ENCODE measurements at places on chromosomes 11 and 22. TPM values are rescaled to one million over a fixed set of nuclear protein-coding genes. Genes with fewer than 3 reads are reported as not detected.

The OR56A1 gene
- total RNA-seq, result 0.05 TPM

DNA sequence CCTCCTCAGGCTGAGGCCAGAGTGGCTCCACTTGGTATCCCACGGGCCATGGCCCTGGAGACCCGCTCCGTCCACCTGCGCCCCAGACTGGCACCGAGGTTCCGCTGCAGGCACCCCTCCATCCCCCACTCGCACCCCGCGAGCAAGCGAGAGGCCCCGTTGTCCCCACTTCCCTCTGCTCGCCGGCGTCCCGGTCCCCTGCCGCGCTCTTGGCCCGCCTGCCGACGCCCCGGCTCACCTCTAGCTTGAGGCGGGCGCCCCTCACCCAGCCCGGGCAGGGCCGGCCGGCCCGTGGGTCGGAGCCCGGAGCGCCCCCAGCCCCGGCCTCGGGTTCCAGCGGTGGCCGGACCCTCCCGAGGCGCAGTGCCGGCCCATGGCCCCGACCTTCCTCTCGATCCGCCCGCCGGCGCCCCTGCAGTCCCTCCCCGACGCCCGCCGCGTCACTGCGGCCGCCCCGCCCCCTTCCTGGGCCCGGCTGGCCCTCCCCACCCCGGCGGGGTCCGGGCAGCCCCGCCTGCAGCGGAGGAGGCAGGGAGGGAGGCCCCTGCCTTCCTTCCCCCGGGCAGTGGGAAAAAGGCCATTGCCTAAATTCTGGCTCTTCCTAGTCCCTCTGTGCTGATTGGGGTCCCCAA lies at the start of gene PITPNM1:
PITPNM1 (minus strand) TSS at position 414 of the 632 bp plus-strand sequence. CDS start 1,183 bp downstream, outside the sequence.
- DNase-seq, result peak; percentile 86

DNA sequence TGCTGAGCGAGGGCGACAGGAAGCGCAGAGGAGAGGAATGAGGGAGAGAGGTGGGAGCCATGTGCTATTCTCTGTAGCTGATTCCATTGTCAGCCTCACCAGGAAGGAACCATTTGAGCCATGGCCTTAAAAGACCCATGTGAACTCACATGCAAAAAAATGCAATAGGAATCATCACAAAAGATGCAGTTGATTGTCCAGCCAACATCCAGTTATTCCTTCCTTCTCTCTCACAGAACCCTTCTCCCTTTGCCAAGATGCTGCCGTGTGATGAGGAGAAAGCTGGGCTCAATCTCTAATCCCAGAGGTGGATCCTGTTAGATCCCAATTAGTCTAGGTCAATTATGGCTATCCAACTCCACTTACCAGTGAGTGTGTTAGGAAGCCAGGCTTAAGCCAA lies 58.2 kb upstream of the RRAS2 start:
- no peak for DNase-seq

DNA sequence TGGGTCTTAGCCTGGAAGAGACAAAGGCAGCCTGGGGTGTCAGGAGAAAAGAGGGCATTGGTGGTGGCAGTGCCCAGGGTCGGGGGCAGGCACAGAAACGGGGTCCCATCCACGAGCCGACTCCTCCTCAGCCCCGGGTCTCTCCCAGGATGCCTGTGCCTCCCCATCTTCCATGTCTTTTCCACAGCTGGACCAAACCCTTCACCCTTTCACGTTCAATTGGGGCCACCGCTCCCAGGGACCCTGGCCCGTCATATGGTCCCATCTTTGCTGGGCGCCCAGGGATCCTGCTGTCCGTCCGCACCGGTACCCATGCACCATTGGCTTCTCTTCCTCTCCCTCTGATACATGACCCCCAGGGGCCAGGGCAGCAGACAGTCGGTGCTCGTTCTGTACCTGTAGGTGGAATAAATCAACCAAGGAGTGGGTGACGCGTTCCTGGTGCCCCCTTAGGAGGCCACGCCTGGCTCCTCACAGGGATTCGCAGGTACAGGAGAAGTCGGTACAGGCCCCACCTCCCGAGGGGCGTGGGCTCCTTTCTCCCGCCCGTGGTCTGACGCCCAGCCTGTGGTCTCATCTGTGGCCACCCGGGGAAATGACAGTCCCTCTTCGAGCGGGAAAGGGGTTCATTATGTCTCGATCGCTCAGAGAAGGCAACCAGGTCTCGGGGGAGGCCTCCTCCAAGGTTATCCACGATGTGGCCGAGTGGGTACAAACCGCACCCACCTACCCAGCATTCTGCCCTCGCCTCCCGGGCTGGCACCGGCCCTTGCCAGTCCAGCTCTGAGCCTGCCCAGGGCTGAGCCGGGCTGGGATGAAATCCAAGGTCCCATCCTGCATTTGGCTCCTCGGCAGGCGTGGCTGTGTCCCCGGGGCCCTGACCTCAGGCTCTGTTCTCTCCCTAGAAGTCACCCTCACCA lies 1493.6 kb downstream of the BRD1 start:
- no peak for DNase-seq

DNA sequence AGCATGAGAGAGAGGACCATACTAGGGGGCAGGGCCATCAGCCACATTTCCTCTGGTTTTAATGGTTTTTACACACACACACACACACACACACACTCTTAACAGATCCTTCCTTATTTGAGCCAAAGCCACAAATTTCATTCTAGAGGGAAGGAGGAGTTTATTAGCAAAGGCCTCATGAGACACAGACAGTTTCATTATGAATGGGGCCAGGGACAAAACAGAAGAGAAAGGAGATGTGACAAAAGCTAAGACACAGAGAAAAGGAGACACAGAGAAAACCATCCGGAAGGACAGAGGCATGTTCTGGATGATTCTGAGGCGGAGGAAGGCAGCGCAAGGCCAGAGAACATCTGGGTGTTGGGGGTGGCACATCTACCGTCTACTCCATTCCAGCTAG lies 32.2 kb upstream of the ARFGAP3 start:
- DNase-seq, result no peak

DNA sequence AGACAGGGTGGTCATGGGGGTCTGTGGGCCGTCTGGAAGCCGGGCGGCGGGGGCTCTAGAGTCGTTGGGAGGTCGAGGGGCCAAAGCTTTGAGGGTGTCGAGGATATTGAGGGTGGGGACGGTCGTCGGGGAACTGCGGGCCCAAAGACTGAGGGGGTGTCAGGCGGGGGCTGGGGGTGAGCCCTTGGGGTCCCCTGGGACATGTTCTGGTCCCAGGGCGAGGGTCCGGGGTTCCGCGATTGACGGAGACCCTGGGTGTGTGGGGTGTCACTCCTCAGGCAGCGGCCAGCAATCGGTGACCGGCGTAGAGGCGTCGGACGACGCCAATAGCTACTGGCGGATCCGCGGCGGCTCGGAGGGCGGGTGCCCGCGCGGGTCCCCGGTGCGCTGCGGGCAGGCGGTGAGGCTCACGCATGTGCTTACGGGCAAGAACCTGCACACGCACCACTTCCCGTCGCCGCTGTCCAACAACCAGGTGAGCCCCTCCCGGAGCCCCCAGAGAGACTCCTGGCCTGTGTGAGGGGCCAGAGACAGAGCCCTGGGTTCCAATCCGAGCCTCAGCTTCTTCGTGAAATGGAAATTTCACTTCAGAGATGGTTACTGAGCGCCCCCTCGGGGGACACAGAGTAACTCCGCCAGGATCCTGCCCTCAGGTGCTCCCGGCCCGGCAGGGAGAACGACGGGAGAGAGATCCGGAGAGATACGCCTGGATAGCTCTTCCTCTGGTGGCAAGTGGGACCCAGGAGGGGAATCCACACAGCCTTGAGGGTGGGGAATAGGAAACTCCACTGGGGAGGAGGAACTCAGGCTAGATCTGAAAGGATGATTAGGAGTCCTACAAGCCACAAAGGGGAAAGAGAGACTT lies 714 bp downstream of the SDF2L1 start:
- DNase-seq, result peak; percentile 80

GRCh38 chr11:121426476-121427399 lies 25.4 kb upstream of the SORL1 start:
- peak; percentile 65 for DNase-seq

- DNase-seq, result no peak
These were observed 3.4 kb upstream of the MCAM start for GRCh38 chr11:119320240-119320775.

The APOBEC3H gene
- total RNA-seq, result 6.2 TPM

- peak; percentile 31 for DNase-seq
These were observed 10.3 kb downstream of the NEAT1 start for GRCh38 chr11:65432686-65433582.

- DNase-seq, result no peak
These were observed 37.5 kb upstream of the TEF start for GRCh38 chr22:41344189-41344788.

The MMP12 gene
- total RNA-seq, result not detected

GRCh38 chr11:75155570-75156422 lies 4.9 kb downstream of the SLCO2B1 start:
- DNase-seq, result no peak

- DNase-seq, result no peak
These were observed 27.1 kb downstream of the SDHD start for GRCh38 chr11:112113539-112114457.

GRCh38 chr11:125202362-125202880 lies 37.9 kb downstream of the PKNOX2 start:
- no peak for DNase-seq

Measured in natural killer cell treated with Interleukin-12 subunit alpha and Interleukin-12 subunit beta and Interleukin-15 and Interleukin-18, amount 100 ng/mL, for 72 hours (primary cell).